ENCODE measurements at places on chromosomes 1 and 21.

DNA sequence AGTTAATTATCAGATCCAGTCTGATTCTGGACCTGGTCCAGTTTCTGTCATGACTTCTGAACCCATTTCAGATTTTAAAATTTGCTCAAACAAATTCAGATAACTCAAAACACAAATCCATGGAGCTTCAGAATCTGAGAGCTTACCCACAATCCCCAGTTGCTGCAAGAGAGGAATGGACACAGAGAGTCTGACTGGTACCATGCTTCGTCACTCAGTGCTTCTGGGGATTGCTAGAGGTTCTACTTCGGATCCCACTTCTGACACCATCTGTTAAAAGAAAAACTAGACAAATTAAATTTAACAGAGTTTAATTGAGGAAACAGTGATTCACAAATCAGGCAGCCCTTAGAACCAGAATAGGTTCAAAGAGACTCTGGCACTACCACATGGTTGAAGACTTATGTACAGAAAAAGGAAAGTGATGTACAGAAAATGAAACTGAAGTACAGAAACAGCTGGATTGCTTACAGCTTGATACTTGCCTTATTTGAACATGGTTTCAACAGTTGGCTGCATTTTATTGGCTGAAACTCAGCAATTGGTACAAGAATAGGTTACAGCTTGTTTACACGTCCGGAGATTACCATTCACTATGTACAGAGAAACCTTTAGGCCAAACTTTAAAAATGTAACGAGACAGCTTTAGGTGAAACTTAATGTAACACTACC lies 60.7 kb upstream of the TEKT2 start:
- no peak for DNase-seq

DNA sequence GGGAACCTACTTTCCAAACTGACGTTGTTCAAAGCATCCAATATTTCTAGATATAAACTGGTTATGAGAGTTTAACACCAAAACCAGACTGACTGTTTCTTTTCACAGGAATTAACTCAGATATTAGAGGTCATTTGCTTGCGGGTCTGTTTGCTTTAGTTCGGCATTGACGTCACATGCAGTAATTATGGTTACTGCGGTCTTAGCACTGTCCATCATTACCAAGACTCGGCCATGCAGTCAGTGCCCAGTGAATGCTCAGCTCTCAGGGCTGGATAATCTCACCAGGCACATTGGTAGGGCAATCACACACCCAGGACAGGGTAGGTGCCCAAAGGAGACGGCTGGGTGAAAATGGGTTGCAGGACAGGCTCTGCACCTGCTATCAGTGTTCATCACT lies 9.9 kb upstream of the F3 start:
- DNase-seq, result no peak

GRCh38 chr1:209774592-209774991 lies 9.8 kb downstream of the C1orf74 start:
- no peak for DNase-seq

- DNase-seq, result no peak
These were observed 28.3 kb upstream of the ZNF326 start for GRCh38 chr1:89966656-89967055.

GRCh38 chr1:181141431-181141910 lies 53.0 kb downstream of the IER5 start:
- DNase-seq, result peak; percentile 52

- DNase-seq, result no peak
These were observed 35.9 kb upstream of the RASAL2 start for GRCh38 chr1:178057912-178058534.

All from stimulated activated CD8-positive, alpha-beta memory T cell treated with anti-CD3 and anti-CD28 coated beads, Interleukin-7, amount 100 ng/mL, for 4 hours (primary cell).